ENCODE measurements at places on chromosomes 6 and 20.

DNA sequence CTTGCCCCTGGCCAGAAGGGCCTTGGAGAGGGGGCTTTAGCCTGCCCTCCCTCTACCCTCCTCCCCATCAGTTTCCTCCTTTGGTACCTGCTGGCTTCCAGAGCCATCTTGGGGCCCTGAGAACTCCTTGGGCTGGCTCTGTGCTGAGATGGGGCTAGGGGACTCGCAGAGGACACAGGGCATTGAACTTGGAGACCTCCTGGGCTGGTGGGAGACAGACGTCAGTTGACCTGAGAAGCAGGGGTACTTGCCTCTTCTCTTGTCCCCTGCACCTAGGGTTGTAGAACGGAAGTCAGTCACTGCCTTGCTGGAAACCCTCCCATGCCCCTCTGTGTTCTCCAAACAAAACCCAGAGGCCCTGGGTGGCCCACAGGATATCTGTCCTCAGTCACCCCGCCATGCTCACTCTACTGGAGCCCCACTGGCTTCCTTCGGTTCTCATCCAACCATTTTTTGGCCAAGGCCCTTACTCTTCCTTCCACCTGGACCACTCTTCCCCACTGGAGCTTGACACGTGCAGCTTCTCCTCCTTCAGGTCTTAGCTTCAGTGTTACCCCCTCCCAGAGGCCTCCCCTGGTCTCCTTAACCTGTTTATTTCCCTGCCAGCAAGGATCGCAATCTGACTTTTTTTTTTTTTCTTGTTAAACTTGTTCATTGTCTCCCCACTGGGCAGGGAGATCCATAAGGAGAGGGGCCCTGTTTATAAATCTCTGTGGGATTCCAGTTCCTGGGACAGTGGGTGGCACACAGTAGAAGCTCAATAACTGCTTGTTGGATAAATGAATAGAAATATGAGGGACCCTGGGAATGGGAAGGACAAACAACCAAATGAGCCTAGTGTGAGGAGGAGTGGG, 971 bp downstream of the RBCK1 start:
- H3K27me3 ChIP-seq = no peaks in the 10 kb centered on the region
- peaks cover 3% of the 10 kb centered on the region for H3K36me3 ChIP-seq
- peaks cover 28% of the 10 kb centered on the region for H3K4me1 ChIP-seq
- peak overlapping the region; percentile 69 for H3K4me3 ChIP-seq

- H3K36me3 ChIP-seq = peaks cover 52% of the 10 kb centered on the region
- H3K27ac ChIP-seq = no peak overlapping the region
- DNase-seq = peak; percentile 28
- no peaks in the 10 kb centered on the region for H3K27me3 ChIP-seq
- H3K4me1 ChIP-seq = no peaks in the 10 kb centered on the region
- H3K4me3 ChIP-seq = no peak overlapping the region
Observed at GRCh38 chr6:158605266-158605878, 39.2 kb downstream of the DYNLT1 start.

GRCh38 chr6:140960566-140960965, 1172.2 kb upstream of the GJE1 start:
- no peaks in the 10 kb centered on the region for H3K36me3 ChIP-seq
- H3K27me3 ChIP-seq = no peaks in the 10 kb centered on the region
- no peak overlapping the region for H3K4me3 ChIP-seq
- H3K4me1 ChIP-seq = no peaks in the 10 kb centered on the region
- no peak for DNase-seq

GRCh38 chr6:150692604-150693003, 92.9 kb downstream of the PLEKHG1 start:
- H3K27me3 ChIP-seq = no peaks in the 10 kb centered on the region
- H3K36me3 ChIP-seq = no peaks in the 10 kb centered on the region
- no peak for DNase-seq
- no peak overlapping the region for H3K4me3 ChIP-seq

DNA sequence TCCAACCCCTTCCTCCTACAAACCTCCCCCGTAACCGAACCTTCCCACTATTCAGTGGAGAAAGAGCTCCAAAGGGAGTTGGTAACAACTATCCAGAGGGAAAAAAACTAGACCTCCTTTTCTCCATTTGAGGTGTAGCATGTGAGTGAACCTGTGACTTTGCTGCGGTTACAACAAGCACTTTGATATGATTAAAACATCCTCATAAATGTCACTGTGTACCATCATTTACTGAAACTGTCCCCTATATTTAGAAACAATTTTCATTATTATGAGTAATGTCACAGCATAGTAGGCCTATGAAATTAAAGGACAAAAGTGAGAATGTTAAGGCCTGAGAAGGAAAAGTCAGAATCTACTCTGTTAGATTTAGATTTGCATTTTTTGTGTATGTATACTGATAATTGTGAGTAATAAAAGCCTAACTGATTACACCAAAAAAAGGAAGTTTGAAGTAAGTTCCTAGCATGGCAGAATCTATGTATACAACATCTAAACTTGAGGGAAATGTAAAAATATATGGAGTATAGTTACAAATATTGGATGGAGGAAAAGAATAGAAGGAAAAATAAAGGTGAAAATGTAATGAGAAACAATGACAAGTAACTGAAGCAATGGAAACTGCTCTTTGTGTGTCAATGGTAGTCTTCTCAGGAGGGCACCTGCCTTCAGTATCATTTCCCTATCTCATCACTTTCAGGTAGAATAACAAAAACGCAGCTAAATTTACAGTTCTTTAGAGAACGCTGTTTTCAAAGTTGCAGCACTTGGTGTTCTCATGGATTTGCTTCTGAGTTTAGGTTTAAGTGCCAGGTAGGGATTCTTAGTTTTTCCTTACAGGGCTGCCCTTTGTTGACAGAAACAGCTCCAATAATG, 145.9 kb downstream of the IMPG1 start:
- H3K27me3 ChIP-seq = no peaks in the 10 kb centered on the region
- no peaks in the 10 kb centered on the region for H3K36me3 ChIP-seq
- no peaks in the 10 kb centered on the region for H3K4me1 ChIP-seq
- no peak for DNase-seq
- no peak overlapping the region for H3K27ac ChIP-seq

- H3K4me3 ChIP-seq = no peak overlapping the region
- DNase-seq = no peak
- H3K27me3 ChIP-seq = no peaks in the 10 kb centered on the region
- H3K36me3 ChIP-seq = no peaks in the 10 kb centered on the region
- H3K27ac ChIP-seq = no peak overlapping the region
Observed at GRCh38 chr6:11632795-11633511, 95.4 kb downstream of the TMEM170B start.

GRCh38 chr6:81937296-81937937, 184.9 kb upstream of the TENT5A start:
- H3K4me3 ChIP-seq = no peak overlapping the region
- DNase-seq = no peak
- H3K27ac ChIP-seq = no peak overlapping the region
- no peaks in the 10 kb centered on the region for H3K36me3 ChIP-seq
- H3K4me1 ChIP-seq = no peaks in the 10 kb centered on the region
- no peaks in the 10 kb centered on the region for H3K27me3 ChIP-seq

Data from CD8-positive, alpha-beta memory T cell (primary cell).